IMR-90 (cell line): ENCODE measurements at places on chromosomes 4 and X. TPM values are rescaled to one million over a fixed set of nuclear protein-coding genes. Genes with fewer than 3 reads are reported as not detected.

MAGEE2 gene
- not detected in 2 replicates for polyA plus RNA-seq

GABRB1 gene
- 4.5 and 4.7 TPM in 2 replicates for polyA plus RNA-seq

DNA sequence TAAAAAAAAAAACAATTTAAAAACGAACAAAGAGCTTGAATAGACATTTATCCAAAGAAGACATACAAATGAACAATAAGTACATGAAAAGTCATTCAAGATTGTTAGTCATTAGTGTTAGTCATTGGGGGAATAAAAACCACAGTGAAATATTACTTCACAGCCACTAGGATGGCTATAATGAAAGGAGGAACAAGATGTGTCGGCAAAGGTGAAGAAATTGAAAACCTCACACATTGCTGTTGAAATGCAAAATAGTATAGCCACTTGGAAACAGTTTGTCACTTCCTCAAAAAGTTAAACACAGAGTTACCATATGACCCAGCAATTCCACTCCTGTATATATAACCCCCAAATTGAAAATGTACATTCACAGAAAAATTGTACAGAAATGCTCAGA is 45.2 kb upstream of the SLC39A8 start:
- no peak overlapping the region for H3K4me3 ChIP-seq
- H3K27me3 ChIP-seq: no peaks in the 10 kb centered on the region
- no peaks in the 10 kb centered on the region for H3K36me3 ChIP-seq
- DNase-seq: no peak
- no peaks in the 10 kb centered on the region for H3K4me1 ChIP-seq

DNA sequence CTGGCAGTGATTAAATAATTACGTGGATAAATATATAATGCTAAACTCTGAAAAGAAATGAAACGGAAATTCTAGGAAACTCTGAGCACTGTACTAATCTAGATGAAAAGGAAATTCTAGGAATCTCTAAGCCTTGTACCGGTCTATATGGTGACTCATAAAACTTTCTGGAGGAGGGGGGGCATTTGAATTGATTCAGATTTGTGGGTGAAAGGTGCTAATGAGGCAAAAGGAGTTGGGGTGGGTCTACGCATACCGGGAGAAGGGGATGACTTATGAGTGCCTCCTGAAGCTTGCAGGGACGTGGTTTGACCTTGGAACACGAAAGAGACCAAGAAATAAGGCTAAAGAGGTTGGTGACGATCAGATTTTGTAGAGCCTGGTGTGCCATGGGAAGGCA is 151.7 kb upstream of the CASK start:
- DNase-seq: no peak
- H3K36me3 ChIP-seq: no peaks in the 10 kb centered on the region
- no peak overlapping the region for H3K4me3 ChIP-seq
